ENCODE measurements at places on chromosomes 5 and 9.

DNA sequence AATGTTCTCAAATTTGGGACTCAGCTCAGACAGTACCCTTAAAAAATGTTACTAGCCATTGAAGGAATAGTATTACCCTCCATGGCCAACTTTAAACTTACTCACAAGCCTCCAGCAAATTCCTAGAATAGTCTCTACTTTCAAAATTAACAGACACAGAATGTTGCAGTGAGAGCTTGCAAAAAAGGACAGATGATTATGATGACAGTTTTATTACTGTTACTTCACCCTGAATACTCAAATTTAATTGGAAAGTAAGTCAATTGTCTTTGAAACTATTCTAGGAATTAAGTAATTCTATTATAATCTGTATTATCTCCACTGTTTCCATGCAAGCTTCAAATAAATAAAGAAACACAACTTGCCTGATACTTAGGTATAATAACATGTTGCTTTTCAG lies 288.3 kb downstream of the SLF1 start:
- no peak for DNase-seq

DNA sequence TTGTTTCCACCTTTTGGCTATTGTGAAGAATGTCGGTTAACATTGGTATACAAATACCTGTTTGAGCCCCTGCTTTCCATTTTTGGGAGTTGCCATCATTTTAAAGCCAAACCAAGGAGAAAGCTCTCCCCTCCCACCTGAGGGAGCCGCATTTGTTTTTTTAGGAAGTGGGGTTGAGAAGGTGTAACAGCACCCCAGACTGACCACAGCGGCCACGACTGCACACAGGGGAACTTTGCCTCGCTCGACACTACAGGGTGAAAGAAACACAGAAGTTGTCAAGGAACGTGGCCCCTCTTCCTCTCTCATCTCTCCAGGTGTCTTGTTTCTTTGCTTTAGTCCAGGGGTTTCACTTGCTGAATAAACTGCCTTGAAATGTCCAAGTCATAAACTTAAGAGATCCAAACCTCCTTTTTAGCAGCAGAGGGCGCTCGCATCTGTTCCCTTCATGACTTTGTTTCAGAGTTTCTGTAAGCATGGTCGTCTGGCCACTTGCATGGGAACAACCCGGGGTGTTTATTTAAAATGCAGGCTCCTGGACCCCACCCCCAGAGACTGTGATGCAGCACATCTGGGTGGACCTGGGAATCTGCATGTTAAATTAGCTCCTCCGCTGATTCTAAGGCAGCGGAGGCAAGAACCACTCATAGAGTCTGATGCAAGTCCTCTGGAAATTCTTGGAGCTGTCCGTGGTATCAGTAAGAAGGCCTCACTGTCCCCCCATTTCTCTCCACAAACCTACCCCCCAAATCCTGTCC lies 2.1 kb upstream of the TTLL11 start:
- no peak for DNase-seq

DNA sequence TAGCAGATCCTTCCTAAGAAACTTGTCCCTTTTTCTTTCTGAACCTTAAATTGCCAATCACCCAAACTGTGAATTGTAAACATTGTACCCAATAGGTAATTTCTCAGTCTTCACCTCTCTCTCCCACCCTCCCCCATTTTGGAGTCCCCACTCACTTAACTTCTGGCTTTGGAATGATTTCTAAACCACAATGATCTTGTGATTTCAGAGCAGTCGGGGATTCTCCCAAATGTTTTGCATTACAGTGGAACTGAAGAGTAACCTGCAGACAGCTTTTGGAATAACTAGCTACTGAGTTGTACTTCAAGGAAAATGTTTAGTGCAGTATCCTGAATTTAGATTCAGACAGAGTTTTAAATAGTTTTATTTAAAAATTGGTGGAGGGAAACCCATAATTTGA lies 19.2 kb downstream of the SLC27A6 start:
- DNase-seq: no peak

DNA sequence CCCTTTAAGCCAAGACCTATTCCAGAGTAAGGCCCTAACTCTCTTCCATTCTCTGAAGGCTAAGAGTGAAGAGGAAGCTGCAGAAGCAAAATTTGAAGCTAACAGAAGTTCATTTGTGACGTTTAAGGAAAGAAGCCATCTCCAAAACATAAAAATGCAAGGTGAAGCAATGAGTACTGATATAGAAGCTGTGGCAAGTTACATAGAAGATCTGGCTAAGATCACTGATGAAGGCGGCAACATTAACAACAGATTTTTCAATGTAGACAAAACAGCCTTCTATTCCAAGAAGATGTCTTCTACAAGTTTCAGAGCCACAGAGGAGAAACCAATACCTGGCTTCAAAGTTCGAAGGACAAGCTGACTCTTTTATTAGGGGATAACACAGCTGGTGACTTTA lies 1143.4 kb downstream of the CDH12 start:
- DNase-seq: no peak

GRCh38 chr9:103068753-103069152 lies 73.6 kb downstream of the CYLC2 start:
- DNase-seq: no peak

Measured in stimulated activated CD8-positive, alpha-beta memory T cell treated with anti-CD3 and anti-CD28 coated beads, Interleukin-4, amount 100 ng/mL, for 4 hours (primary cell).